ENCODE measurements at places on chromosomes 7 and 10.

- DNase-seq = peak; percentile 11
These were observed 101.6 kb downstream of the DYNC2I1 start for GRCh38 chr7:158957921-158958491.

DNA sequence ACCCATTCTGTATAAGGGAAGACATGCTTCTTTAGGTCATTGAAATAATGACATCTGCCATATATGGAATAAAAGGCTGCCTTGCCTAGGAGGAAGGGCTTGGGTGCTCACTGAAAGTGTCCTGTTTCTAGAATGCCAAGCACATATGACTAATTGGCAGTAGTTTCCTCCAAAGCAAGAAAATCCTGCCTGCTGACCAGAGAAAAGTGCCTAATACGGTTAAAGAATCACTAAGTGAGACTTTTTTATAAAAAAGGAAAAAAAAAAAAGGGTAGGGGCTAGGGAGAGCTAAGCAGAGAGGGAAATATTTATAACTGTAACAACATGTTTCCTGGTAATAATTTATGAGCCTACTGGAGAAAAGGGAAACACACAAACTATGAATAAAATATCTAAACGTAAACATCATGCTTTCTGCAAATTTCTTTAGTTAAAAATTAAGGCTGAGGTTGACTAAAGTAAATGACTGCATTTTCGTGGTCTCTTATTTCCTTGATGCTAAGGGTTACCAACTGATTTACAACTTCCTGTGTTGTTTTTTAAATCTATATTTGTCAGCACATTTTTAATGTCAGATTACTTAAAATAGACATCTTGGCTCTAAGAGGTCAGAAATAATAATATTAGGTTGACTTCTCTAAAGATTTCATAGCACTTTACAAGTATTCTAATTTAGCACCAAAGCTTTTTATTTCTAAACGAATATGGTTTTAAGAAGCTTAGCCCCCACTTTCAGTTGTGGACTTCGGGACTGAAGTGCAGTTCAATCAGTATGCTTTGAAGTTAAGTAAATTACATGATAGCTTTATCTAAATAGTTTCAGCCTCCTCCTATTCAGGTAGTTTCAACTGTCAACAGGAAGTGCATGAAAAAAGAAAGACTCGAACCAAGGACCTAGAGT lies 89.6 kb downstream of the CABCOCO1 start:
- no peak for DNase-seq

DNA sequence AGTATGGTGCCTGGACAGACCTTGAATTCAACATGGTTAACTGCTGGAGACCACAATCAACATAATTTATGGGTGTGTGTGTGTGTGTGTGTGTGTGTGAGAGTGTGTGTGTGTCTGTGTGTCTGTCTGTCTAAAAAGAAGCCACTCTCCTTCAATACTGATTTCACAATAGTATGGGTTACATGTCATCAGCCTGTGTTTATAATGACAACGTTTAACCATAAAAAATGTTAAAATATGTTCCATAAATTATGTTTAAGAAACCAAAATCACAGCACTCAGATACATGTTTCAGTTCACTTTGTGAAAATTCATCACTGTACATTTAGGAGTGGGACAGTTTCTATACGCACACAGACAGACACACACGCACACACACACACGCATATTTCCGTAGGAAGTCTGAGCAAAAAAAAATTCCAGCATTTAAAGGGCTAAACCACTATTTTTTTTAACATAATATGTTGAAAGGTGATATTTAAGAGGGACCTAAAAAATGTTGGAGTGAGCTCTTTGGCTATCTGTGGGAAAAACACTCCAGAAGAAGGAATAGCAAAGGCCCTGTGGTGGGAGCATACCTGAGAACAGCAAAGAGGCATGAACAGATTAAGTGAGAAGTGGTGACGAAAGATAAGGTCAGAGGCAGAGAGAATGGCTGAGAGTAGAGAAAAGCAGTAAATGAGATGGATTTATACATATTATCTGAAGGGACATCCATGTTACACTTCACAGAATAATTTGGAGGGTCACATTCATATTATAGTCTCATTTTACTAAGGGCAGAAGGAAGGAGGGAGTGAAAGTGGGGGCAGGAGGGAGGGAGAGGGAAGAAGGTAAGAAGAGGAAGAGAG lies 10.9 kb downstream of the PDZD8 start:
- no peak for DNase-seq

DNA sequence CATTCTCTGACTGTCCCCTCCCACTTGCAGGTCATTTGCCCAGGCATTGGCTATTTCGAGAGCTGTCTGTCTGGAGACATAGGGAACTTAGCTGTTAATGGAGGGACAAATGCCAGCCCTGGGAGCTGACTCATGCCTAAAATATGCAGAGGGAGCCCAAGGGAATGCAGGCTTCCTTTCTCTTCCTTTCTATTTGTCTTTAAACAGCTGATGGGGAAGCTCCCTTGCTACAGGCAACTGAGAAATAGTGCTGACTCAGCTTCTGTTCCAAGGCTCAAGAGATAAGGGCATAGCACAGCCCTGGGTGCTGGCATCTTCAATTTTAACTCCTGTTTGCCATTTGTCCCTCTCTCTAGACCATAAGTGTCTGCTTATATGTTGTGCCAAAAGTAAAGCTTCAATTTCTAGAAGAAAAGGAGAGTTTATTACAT lies 82.7 kb upstream of the C1GALT1 start:
- no peak for DNase-seq

DNA sequence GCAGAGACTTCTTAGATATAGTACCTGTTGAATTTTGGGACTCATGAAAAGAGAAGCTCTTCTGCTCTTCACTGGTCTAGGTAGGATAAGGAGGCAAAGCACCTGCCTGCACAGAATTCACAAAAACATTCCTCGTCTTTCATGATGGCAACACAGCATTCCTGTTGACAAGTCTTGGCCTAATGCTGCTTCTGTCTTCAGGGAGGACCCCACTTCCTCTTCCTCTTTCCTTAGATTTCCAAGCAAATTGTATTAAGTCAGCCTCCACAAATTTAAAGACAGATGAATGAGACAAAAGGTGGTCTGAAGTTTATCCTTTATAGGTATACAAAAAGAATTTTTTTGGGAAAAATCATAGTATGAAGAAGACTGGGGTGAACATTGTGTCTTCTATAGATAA lies 64.9 kb downstream of the DNAJB9 start:
- no peak for DNase-seq

DNA sequence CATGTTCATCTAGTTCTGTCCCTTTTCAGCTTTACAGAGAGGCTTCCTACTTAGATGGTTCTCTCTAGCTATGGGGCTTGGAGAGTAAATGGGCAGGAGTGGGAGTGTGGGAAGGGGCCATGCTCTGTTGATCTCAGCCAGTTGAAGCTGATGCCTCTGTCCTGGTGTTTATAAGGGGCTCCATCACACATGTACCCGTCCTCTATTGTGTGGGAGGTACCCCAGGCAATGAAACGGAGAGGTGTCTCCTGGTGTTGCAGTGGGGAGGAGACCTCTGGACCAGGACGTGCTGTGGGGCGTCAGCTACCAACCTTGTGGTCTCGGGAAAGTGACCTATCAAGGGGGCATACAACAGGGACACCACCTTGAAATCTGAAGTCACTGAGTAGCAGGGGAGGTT lies 173.5 kb downstream of the CELF2 start:
- DNase-seq = no peak

DNA sequence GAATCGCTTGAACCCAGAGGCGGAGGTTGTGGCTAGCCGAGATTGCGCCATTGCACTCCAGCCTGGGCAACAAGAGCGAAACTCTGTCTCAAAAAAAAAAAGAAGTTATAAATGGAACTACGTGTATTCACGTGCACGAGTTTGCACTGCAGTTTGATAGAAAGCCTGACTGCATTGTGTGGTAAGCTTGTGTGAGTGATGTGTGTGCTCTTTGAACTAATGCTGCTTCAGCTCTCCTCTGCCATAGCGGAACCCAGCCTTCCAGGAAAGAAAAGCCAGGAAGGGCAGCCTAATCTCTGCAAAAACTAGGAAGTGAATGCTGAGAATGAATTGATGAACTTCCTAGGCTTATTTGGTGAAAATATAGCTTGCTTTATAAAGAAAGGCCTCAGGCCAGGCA lies 15.6 kb upstream of the MKRN1 start:
- DNase-seq = no peak
